Right ventricle myocardium inferior (tissue), 1 donor: ENCODE measurements at places on chromosomes 2 and 18.

DNA sequence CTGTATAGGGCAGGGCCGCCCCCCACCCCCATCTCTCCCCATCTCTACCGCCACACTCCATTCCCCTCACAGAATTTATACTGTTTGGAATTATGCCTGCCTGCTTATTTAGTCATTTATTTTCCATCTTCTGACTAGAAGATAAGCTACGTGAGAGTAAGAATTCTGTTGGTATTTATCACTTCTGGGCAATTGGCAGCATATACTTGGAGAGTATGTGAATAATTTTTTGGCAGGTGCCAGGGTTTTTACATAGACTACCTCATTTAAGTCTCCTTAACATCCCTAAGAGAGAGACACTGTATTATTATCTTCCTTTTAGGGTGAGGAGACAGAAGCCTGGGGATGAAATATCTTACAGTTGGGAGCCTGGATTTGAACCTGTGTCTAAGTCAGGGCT lies 45.0 kb downstream of the SLC4A1AP start:
- no peak for DNase-seq

DNA sequence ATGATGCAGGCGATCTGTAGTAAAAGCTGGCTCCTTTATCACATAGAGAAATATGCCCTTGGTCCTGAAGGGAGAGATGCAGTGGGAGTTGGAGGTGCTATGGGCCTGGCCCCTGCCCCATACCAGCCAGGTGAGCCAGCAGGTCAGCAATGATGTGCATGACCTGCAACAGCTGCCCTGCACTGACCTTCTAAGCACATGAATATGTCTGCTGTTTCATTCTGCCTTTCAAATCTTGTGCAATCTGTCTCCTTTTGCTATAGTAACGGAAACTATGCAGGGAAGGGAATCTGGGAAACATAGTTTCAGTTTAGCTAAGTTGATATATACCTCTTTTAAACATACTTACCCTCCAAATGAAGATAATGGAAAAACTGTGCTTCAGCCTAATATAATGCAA lies 235.2 kb downstream of the TDRD15 start:
- DNase-seq: no peak

- DNase-seq: no peak
Observed at GRCh38 chr2:149568138-149568537, 19.4 kb downstream of the MMADHC start.

- no peak for DNase-seq
Observed at GRCh38 chr2:125745514-125745913, 910.4 kb upstream of the GYPC start.

DNA sequence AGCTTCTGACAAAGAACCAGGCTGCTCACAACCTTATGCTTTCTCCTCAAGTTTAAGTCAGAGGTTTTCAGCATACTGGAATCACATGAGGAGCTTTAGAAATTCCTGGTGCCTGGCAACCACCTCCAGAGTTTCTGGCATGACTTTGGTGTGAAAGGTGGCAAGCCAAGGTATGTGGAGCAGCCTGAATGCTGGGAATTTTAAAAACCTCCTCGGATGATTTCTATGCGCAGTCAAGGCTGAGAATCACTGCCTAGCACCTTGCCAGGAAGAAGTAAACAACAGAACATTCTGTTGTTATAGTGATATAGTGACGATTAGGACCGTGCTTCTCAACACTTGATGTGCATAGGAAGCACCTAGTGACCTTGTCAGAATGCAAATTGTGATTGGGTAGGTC lies 11.7 kb downstream of the CCBE1 start:
- no peak for DNase-seq

DNA sequence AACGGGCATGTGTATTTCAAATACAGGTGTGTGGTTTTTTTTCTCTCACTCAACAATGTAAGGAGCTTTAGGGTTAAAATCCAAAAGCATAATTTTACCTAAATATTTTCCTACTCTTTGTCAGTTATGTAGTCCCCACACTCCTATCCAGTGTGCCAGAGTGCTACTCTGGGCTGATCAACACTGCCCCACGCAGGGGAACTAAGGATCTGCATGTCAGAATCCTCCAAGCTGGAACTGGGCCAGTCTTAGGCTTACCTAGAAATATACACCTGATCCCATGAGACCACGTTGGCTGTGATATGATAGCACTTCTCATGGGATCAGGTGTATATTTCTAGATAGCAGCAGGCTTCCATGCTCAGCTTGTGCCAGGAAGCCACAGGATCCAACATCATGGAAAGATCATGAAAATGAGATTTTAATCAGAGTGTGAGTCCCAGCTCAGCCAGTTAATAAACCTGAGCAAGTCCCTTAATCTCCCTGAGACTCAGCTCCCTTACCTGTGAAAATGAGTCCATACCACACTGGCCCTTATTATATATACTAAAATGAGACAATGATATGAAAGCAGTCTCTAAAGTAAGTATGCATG lies 29.7 kb downstream of the CCDC141 start:
- no peak for DNase-seq

DNA sequence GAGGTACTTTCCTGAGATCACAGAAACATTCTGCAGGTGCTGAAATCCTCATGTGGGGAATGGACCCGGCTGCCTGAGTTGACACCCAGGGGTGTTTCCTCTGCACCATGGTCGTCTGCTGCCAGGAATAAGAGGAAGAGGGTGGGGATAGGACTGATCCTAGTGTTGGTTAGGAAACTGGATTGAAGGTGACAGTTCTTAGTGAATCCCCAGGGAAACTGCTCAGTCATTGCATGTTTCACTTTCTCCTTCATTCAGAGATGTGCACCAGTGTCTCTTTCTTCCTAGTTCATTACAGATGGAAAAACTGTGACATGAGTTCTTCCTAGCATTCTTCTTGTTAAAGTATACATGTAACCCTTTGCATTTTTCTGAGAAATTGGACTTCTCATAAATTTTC lies 294.3 kb downstream of the PTGR3 start:
- no peak for DNase-seq

- no peak for DNase-seq
Observed at GRCh38 chr2:151930042-151930441, 101.8 kb upstream of the ARL5A start.

- no peak for DNase-seq
Observed at GRCh38 chr2:2238726-2239269, 92.3 kb downstream of the MYT1L start.

DNA sequence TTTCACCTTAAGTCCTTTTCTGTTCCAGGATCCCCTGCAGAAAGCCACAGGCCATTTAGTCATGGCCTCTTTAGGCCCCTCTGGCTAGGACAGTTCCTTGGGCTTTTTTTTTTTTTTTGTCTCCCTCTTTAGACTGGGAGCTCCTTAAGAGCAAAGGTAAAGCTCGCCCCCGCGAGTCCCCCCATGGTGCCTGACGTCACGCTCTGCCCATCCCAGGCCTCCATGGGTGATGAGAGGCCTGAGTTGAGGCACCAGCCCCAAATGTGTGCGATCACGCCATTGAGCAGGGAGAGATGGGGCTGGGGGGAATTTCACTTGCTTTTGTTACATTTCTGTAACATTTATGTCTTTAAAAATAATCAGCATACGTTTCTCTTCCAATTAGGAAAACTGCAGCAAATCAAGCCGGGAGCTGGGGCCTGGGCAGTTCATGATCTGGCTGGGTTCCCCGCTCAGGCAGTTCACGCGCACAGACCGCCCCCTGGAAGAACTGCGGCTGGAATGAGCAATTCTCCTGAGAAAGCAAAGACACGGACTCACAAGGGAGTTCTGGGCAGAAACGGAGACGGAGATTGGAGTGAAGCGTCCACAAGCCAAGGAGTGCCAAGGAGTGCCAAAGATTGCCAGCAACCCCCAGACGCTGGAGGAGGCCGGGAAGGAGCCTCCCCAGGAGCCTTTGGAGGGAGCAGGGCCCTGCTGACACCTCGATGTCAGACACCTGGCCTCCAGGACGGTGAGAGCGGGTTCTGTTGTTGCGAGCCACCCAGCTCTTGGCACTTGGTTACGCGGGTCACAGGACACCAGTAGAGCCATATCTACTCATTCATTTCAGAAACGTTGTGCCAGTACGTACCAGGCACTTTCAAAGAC lies 108.4 kb upstream of the ODC1 start:
- DNase-seq: no peak

- DNase-seq: no peak
Observed at GRCh38 chr2:180699657-180700361, 280.6 kb upstream of the UBE2E3 start.

- DNase-seq: no peak
Observed at GRCh38 chr2:106098664-106099063, 95.4 kb downstream of the UXS1 start.

- DNase-seq: no peak
Observed at GRCh38 chr2:162824304-162824703, 14.3 kb downstream of the KCNH7 start.

- no peak for DNase-seq
Observed at GRCh38 chr2:35822716-35823115, 532.9 kb upstream of the CRIM1 start.

- DNase-seq: no peak
Observed at GRCh38 chr2:201975434-201975833, 58.2 kb upstream of the FZD7 start.

- no peak for DNase-seq
Observed at GRCh38 chr2:179460181-179460929, 195.7 kb upstream of the SESTD1 start.

- DNase-seq: no peak
Observed at GRCh38 chr2:54866868-54867267, 143.4 kb downstream of the EML6 start.

- no peak for DNase-seq
Observed at GRCh38 chr18:10490401-10491165, 35.2 kb upstream of the NAPG start.

DNA sequence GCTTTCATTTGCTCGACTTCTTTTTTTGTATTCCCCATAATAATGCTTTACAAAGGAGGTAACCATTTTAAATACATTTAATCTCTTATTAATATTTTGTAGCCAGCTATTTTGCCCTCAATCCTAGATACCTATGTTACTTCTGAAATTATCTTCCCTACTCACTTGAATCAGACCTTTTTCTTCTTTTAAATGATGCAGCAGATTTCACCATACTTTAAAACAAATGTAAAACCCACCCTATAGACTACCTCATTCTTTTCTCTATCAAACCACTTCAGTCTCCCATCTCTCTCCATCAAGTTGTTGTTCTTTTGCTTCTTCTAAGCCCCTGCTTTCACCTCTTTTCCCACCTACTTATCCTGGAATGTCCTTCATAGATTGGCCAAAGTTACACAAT lies 151.5 kb upstream of the DNMT3A start:
- no peak for DNase-seq

DNA sequence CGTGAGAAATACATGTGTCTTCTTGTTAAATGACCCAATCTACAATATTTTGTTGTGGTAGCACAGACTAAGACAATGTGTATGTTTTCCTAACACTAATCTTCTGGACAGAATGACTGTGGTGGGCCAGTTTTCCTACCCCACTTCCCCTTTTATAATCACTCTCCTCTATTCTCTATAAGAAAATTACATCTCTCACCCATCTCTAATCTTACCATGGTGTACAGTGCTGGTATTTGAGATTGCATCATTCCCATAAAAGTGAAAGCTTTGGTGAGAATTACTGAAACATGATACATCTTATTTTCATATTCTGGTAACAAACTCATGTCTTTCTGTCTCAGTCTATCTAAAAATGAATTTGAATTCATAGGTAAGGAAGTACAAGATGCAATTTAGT lies 40.5 kb downstream of the CAVIN2 start:
- no peak for DNase-seq

- no peak for DNase-seq
Observed at GRCh38 chr18:76670564-76671288, 151.6 kb upstream of the ZNF236 start.

DNA sequence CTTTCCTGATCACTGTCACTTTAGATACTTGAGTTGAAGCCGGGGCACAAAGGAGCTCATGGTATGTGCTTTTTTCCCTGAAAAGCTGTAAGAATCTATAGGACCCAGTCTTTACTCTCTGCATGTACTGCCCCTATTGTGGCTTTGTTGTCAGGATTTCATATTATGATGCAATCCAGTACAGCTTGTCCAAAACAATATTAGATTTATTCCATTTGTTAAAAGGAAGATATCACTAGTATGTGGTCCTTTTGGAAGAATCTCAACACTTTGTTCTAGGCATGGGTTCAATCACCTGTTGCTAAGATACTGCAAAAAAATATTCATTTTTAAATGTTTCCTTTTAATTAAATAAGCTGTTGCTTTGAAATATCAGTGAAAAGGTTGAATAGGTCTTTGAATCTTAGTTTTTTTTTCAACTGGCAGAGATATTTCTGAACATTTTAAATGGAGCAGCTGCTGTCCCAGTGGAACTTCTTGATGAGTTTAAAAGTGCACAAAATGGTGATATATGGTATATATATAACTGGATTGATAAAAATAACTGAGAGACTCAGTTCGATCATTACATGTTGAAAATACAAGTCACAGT lies 256.6 kb upstream of the NT5C1B start:
- DNase-seq: no peak

DNA sequence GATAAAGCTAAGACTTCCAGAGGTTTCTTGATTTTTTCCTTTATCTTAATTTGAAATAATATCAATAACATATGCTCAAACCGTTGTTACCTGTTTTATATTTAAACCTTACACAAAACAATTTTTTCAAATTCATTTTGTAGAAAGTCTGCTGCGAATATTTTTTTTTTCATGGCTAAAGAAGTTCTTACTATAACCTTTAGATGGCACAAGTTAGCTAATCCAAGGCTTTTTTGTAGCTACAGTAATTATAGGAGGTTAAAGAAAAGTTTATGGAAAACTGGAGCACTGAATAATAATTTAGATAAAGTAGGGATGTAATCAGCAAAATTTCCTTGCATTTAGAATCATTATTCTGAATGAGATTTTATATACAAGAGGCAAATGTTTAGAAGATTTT lies 78.0 kb upstream of the PNPT1 start:
- no peak for DNase-seq

DNA sequence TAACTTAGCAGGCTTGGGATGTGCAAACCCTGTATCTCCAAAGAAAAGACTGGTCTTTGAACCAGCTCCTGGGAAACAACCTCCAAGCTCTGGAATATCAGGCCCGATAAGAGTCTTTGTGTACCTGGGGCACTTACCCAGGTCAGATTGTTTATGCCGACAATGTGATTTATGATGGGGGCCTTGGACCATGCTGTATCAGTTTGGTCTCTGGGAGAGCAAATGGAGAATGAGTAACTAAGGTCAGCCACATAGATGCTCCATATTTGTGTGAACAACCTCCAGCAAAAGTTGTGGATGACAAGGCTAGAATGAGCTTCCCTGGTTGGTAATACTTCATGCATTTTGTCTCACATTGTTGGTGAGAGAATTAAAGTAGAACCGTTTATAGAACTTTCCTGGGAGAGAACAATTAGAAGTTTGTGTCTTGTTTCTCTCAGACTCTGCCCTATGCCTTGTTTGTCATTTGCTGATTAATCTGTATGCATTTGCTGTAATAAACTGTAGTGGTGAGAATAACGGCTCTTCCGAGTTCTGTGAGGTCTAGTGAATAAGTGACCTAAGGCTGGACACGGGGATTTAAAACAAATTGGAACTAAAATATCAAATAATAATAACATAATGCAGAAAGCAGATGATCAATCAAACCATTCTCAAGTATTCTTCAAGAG lies 259.1 kb downstream of the XIRP2 start:
- DNase-seq: no peak

DNA sequence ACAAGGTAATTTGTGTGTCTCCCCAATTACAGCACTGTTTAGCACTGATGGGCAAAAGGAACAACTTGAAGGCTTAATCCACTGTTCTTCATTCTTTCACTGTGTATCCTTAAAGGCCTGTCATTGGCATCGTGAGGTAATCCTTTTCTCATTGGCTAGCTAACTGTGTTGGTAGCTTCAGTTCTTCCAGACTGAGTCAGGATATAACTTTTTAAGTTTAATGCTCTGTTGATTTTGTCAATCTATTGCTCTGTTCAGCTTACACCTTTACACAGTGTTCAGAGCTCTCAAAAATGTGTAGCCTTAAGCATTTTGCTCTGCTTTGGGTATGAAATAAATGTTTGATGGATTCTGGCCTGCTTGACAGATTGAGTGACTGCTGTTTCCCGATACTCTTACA lies 148.2 kb downstream of the KIAA1328 start:
- no peak for DNase-seq
